NCI-H2029 treated with DMSO at 0.1 percent for 48 hours (cell line): ENCODE measurements at places on chromosomes 2 and 18.

DNA sequence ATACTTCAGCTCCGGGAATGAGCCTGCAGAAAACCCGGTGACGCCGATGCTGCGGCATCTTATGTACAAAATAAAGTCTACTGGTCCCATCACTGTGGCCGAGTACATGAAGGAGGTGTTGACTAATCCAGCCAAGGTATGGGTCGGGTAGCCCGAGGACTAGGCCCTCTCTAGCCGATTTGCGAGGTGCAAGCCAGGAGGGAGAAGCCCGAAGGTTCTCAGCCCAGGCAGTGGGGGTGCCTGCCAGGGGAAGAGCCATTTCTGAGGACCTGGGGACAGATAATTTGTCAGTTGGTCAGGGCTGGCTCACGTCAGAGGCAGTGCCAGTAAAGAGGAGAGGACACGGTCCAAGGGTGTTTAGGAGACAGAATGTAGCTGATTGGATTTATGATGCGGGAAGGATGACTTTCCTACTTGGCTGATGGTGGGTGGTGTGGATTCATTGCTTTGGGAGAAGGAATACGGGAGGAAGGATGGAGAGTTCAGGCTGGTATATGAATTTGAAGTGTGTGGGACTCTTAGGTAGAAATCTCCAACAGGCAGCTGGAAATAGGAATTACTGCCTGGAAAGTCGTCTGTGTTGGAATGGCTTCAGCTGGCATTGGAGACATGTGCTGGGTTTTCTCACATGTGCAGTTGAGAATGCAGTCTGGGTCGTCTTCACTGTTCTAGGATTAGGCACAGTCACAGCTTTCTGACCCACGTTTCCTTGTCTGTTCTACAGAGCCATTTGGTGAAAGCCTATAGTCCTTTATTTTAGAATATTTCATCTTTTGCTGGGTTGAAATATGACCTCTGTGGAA, 874 bp downstream of the NDUFAF7 start:
- DNase-seq = no peak

- DNase-seq = no peak
Observed at GRCh38 chr18:49756671-49757362, 56.5 kb downstream of the ACAA2 start.

DNA sequence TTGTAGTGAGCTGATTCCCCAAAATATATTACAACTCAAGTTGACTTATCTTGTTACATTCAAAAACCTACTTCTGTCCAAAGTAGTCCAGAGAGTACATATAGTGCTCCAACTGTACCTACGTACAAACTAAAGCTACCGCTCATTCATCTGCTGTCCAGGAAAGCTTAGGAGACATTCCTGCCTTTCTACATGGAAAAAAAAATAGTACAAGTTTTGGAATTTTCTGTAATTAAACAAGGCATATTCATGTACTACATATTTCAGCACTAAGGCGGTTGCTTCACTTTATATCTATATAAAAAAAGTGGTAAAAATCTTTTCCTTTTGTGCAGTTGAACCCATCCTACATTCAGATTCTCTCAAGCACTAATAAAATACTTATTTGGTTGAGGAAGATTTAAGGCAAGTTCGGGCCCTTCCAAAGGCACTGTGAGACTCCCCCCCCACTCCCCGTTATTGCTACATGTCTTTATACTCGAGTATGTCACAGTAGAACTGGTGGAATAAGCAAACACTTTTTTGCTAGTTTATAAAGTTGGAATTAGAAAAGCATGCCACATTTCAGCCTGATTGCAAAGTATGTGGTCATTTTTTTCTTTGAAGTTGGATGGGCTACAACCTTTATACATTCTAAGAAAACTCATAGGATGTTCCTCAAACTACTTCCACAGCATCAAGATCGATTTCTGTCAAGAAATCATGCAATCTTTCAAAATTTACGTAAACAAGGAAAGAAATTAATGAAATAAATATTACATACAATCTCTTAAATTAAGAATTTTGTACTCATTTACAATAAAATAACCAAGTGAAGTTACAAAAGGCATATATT, 3.7 kb downstream of the ZFP36L2 start:
- DNase-seq = no peak

DNA sequence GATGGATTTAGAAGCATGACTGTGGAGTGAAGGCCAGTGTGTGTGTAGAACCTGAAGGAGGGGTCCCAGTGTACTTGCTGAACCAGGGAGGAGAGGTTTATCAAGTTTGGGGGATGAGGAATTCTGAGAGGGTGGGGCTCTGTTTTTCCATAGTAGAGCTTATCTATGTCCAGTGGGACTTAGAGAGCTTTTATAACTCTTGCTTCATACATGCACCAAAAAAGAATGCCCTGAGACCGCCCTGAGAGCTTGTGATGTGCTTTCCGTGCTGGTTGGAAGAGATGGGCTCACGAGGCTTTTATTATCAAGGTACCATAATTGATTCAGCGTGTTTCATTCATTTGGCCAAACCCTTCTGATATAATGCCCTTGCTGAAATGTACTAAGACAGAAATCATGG, 100.2 kb downstream of the MTCL1 start:
- no peak for DNase-seq

DNA sequence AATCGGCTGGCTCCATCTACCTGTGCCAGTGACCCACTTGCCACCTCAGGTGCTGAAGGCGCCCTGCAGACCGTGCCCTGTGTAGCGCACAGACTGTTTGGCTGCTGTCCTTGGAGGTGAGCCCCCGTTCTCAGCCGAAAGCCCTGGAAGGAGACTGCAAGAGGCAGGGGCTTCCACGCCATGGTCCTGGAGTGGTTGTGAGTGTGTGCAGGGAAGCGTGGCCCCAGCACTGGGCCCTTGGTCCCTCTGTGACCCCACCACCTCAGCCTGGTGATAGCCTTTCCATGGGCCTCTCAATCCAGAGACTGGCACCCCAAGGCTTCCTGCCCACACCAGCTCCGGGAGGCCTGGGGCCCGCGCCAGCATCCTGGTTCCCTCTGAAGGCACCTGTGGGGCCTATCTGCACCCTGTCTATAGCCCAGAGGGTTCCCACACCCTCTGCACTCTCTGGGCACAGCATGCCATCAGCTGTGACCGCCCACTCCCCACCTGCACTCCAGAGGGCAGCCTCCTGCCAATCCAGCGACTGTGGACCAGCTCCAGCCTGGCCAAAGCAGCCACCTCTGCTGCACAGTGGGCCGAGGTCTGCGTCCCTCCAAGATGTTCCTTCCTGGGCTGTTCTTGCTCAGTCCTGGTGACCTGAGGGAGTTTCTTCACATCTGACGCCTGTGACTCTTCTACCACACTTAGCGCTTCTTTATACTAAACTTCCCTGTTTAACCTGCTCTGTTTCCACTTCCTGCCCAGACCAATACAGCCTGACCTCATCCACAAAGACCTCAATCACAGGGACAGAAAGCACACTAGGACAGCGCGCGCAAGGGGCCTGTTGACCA, 109.5 kb downstream of the EIPR1 start:
- no peak for DNase-seq

- DNase-seq = no peak
Observed at GRCh38 chr2:237073552-237073951, 12.1 kb upstream of the COPS8 start.

GRCh38 chr2:180607514-180608049, 372.8 kb upstream of the UBE2E3 start:
- DNase-seq = peak; percentile 47

- no peak for DNase-seq
Observed at GRCh38 chr18:50947899-50948298, 19.9 kb upstream of the ELAC1 start.

GRCh38 chr2:119879502-119879901, 119.8 kb downstream of the PTPN4 start:
- DNase-seq = no peak

GRCh38 chr2:105895990-105896764, 151.5 kb downstream of the NCK2 start:
- no peak for DNase-seq

- no peak for DNase-seq
Observed at GRCh38 chr18:811892-812375, at the start of gene YES1. YES1 (minus strand) TSS chr18:812242; CDS start chr18:756827, 55,415 bp downstream.

DNA sequence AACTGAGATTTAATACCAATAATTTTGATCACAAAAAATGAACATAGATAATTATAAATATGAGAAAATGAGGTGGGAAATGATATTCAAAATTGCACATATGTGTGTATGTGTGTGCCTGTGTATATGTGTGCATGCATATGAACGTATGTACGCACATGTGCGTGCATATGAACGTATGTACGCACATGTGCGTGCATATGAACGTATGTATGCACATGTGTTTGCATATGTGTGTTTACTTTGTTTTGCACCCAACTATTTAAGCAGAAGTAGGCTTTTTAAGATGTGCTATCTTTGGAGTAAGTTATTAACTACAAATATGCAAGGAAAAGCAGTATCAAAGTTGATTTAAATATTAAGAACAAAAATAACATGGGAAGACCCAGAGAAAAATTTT, 484.3 kb downstream of the EPHA4 start:
- no peak for DNase-seq

GRCh38 chr2:3432067-3432466, 52.6 kb downstream of the TRAPPC12 start:
- no peak for DNase-seq

DNA sequence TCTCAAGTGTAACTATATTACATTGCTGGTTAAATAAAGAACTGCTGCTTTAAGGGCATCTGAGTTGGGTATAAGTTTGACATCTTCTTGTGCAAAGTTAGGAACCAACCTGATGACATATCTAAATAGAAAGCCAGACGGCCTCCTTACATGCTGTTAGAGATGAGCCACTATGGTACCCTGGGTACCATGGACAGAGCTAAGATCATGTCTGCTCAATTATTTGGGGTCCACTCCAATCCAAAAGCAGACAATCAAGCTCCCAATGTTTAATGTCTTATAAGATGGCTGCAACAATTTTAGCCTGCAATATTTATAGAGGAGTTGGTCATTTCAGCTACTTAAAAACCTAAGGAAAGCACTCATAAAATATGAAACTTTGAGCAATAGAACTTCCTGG, 86.2 kb downstream of the UPP2 start:
- DNase-seq = no peak

GRCh38 chr2:85239102-85239501, 88.7 kb downstream of the TGOLN2 start:
- DNase-seq = no peak

- no peak for DNase-seq
Observed at GRCh38 chr18:72542984-72543356, 1.2 kb downstream of the CBLN2 start.
